ENCODE measurements at places on chromosomes 3 and 15.
A peak's percentile ranks its signal among the peaks of the same experiment; 100 is the strongest.

- no peak for DNase-seq
These were observed 3.4 kb upstream of the SEMA3F start for GRCh38 chr3:50151728-50152127.

DNA sequence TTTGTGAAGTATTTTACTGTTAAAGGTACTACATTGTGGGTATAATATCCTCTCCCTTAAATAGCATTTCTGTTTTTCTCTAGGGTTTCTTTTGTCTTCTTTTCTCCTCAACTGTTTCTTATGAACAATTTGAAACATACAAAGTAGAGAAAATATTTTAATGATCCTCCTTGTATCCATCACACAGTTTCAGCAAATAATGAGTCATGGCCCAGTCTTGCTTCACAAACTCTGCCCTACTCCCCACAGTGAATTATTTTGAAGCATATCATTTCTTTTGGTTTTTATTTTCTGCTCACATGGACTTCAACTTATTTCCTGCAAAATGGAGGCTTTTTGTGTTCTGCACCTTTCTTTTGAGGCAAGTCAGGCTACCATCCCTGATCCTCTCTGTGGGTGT, 6.1 kb upstream of the SCAANT1 start:
- no peak for DNase-seq

DNA sequence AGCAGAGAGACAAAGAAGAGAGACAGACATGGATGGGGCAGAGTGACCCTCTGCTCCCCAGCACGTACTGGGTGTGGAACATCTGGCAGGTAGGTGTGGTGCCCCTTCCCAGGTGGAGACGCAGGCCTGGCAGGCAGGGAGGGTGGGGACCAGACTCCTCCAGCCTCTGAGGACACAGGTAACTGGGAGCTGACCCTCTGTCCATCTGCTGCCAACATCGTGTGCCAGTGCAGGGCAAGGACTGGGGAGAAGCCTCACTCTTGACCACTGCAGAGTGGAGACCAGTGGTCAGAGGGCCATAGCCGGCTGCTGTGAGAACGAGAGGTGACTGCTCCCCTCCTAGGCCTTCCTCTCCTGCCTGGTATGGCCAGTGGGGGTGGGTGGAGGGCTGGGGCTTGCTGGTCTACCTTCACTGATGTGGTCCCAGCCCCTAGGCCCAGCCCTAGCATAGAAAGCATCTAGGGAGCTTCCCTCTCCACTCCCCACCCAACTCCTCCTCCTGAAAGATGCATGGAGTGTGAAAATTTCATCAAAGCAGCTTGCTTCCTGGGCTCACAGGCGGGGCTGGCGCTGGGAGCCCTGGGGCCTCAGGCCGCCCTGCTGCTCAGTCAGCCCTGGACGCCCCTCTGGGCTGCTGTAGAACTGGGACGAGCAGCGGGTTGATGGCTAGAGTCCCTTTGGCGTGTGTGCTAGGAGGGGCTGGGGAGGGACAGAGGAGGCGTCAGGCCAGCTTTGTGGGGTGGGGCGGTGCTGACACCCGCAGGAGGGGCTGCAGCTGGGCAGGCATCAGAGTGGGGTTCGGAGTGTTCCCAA, 90.3 kb downstream of the PLXNA1 start:
- DNase-seq = peak; percentile 55

GRCh38 chr15:73959012-73959581, 32.8 kb downstream of the LOXL1 start:
- peak; percentile 42 for DNase-seq

GRCh38 chr3:48820612-48821324, 26.9 kb downstream of the PRKAR2A start:
- no peak for DNase-seq

GRCh38 chr3:53411371-53411770, 64.0 kb upstream of the DCP1A start:
- DNase-seq = no peak

DNA sequence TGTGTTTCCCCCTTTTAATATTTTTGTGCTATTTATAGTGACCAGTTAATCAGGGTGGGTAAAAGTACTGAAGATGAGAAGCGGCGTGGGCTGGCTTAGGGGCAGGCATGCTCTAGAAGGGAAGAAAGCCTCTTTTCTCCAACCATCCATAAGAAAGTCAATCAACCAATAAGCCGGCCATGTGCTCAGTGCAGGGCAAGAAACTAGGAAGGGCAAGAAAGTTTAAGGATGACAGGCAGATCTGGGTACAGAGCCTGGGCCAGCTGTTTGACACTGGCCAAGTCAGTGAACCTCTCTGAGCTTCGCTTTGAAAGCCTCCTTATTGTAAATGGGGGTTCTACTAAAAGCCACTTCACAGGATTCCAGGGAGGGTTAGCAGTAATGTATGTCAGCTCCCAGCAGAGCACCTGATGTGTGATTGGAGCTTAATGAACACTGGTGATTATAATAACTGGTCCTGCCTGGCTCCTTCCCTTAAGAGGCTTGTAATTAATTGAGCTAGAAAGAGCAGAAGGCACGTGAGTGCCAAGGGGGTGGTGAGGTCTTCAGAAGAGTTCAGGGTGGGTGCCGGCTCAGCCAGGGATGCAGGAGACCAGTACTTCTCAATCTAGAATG, 5.7 kb upstream of the CHRNA3 start:
- DNase-seq = no peak

DNA sequence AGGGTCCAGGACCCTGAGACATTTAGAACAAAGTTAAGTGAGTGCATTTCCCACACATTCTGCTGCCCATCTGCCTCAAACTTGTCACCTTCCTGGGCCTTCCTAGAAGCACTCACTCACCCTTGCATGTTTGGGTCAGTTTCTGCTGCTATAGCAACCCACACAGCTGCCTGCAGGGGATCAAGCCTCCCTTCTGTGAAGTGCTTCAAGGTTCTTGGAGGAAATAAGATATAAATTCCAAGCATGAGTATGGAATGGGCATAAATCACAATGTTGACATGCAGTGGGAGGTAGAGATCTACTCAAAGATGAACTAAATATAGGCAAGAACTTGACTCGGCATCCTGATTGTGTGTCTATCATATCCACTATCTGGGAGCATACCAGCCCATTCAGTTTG, 140.4 kb downstream of the SLC9A9 start:
- DNase-seq = no peak

DNA sequence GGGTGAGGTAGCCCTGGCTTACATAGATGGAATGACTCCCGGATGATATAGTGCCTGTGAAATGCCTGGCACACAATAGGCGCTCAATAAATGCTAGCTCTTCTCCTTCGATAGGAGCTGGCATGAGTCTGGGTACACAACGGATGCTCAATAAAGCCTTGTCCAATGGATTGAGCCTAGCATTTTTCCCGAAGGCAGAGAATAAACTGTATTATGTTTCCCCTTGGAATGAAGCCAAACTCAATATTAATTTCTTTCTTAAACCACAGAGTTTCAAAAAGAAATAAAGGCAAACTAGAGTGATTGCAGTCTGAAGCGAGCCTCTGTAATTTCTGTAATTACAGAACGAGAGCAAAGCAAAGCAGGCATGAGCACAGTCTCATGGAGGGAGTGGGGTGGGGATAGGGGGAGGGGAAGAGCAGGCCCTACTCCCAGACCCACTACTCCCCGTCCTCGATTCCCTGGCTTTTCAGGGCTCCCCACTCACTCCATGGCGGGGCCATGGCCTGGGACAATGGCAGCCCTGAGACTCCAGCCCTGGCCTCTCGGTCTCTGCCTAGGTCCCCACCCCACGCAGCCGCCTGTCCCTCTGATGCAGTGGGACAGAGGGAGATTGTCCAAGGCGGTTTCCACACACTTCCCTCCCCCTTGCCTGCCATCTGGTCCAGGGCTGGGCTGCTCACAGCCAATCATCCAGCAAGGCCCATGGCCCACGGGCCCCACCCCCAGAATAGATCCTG, 18.0 kb downstream of the SLC6A1 start:
- DNase-seq = no peak

DNA sequence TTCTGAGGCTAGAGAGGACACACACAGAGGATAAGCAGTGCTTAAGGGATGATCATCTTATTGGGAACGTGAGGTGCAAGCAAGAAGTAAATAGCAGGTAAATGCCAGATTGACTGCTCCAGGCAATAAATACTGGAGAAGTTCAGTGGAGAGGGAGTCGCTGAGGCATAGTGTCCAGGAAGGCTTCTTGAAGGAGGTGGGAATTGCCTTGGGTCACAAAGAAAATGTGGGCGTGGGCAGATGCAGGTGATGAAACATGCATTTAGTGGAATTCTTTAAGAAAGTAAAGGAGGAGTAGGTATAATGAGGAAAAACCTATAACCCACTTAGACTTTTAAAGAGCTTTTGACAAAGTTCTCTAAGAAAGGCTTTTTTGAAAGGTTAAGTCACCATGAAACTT, 7.4 kb upstream of the SEMA5B start:
- no peak for DNase-seq

DNA sequence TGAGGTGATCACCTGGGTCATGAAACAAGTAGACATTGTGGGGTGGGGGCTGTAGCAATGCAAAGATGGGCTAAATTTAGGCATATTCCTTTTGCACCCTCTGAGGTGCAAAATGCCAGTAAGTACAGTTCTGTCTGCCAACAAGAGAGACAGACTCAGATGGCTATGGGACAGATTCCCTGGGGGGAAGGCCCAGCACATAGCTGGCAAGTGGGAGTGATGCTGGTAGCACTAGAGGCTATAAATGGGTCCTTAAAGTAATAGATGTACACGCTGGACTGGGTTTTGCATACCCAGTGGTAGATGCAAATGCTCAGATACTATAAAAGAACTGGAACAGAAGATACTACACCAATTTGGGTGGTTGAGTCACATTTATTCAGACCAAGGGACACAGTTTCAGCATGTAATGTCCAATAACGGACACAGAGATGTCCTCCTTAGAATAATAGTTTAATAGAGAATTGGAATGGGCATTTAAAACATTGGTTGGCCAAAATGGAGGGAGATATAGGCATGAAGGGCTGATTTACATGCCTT, 67.4 kb upstream of the RNU6-1 start:
- no peak for DNase-seq

- DNase-seq = no peak
These were observed 200.7 kb upstream of the SEMA6D start for GRCh38 chr15:47516558-47516957.

DNA sequence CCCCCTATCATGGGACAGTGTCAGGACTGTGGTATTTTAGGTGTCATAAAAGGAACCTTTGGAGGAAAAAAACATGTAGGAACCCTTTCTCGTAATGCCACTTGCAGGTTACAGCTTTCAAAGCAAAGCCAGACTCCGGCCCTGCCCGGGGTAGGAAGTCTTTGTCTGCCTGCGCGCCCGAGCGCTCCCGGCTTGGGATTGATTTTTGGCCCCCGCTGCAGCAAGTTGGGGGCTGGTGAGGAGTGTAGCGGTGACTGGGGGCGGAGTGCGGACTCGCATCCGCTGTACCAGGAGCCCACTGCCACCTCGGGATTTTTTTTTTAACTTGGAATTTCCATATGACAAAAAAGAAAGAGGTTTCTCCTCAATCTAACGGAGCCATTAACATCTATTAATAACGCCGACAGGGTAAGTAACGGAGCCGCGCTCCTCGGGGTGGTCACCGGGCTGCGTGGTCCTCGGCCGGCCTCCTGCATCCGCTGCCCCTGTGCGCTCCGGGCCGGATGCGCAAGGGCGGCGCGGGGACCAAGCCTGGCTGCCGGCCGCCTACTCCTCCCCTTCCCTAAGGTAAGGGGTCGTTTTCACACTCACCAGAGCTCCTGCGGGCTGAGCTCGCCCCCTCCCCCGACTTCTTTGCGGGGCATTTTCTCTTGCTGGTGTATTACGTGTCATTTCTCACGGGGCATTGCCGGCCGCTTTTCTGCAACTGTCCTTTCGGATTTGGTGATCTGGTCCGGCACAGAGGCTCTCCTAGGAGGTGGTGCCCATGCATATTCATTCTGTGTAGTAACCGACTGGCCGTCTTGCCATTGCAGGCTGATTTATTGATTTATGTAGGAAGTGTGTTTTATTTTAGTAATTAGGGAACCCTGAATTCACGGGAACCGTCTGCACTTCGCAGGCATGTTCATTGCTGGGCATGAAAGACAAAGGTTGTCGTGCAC, 219.8 kb upstream of the TOPAZ1 start:
- DNase-seq = no peak

Measured in aorta (tissue), 5 donors.